ENCODE measurements at places on chromosomes 6 and 20. TPM values are rescaled to one million over a fixed set of nuclear protein-coding genes. Genes with fewer than 3 reads are reported as not detected.

The ARID1B gene
- total RNA-seq, result 81.5 TPM

DNA sequence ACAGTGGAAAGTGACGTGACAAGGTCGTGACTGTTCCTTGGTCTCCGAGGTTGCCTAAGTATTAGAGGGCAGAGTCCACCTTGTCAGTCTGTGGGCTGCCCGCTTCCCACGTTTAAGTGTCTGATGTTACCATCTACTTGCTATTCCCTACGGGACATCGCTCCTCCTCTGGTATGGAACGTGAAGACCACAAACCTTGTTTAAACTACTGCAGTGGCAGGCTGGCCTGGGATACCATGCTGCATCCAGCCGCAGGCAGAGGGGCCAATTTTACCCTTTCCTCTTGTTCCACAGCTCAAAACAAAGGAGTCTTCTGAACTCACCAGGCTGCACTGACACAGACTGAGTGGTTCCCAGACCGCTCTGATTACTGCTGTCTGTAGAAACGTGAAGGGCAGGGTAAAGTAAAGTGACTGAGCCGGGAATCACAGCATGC is 275.9 kb downstream of the FOXC1 start:
- H3K27ac ChIP-seq, result no peak overlapping the region
- H3K4me1 ChIP-seq, result no peaks in the 10 kb centered on the region
- H3K4me3 ChIP-seq, result no peak overlapping the region
- no peaks in the 10 kb centered on the region for H3K27me3 ChIP-seq
- no peak for DNase-seq

DNA sequence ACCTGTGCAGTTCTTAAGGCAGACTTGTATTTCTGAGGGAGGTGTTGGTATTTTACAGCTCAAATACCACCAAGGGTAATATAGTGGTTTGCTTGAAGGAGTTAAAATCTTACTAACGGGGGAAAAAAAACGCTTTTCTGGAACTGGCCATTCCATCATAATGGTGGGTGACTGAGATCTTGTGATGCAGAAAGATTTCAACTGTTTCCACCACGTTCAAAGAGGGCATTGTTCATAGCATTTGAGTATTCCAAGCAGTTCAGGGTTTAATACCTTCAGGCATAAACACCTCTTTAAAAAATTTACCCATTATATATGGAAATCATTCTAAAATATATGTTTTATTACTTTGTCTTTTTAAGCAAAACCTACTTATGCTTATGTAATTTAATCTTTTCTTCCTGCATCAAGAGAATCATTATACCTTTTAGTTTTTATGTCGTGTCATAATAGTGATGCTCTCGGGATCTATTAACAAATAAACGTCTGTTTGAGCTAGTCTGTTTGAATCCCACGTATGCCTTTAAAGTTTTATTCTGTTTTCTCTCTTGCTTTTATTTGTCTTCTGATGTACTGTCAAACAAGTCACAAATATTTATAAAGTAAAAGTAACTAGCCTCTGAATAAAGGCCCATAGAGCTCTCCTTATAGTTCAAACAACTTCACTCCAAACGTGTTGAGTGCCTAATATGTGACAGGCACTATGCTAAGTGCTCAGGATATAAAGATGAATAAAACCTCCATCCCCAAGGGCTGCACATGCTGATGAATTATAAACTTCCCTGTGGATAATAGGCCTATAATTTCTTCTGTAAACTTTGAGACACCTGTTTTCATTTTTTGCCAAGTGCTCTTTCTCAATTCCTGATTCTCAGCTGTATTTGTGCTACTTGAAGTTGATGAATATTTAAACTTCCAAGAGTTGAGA is 298.8 kb upstream of the FERMT1 start:
- H3K27me3 ChIP-seq, result no peaks in the 10 kb centered on the region
- no peaks in the 10 kb centered on the region for H3K36me3 ChIP-seq
- no peak for DNase-seq
- H3K27ac ChIP-seq, result no peak overlapping the region
- no peak overlapping the region for H3K4me3 ChIP-seq
- no peaks in the 10 kb centered on the region for H3K4me1 ChIP-seq

The DLL1 gene
- total RNA-seq, result 0.37 TPM

The WFDC10A gene
- not detected for total RNA-seq

DNA sequence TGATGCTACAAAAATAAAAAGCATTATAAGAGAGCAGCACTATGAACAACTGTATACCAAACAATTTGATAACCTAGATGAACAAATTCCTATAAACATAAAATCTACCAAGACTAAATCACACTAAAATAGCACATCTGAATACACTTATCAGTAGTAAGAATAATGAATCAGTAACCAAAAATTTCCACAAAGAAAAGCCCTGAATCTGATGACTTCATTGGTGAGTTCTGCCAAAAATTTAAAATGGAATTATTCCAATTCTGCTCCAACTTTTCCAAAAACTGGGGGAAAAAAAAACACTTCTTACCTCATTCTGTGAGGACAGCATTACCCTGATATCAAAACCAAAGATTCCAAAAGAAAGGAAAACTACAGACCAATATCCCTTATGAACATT is 206.2 kb downstream of the WDR27 start:
- no peak overlapping the region for H3K27ac ChIP-seq
- DNase-seq, result no peak
- no peaks in the 10 kb centered on the region for H3K4me1 ChIP-seq
- no peaks in the 10 kb centered on the region for H3K36me3 ChIP-seq
- no peak overlapping the region for H3K4me3 ChIP-seq

The RHAG gene
- not detected for total RNA-seq

- H3K4me3 ChIP-seq, result no peak overlapping the region
- peaks cover 46% of the 10 kb centered on the region for H3K27me3 ChIP-seq
- H3K36me3 ChIP-seq, result no peaks in the 10 kb centered on the region
Measured at GRCh38 chr20:50981714-50982048, 23.1 kb downstream of the MOCS3 start.

- peaks cover 28% of the 10 kb centered on the region for H3K4me1 ChIP-seq
- peaks cover 11% of the 10 kb centered on the region for H3K36me3 ChIP-seq
- DNase-seq, result peak; percentile 36
- no peaks in the 10 kb centered on the region for H3K27me3 ChIP-seq
- H3K27ac ChIP-seq, result no peak overlapping the region
Measured at GRCh38 chr20:53611449-53611894, 17.8 kb upstream of the ZNF217 start.

DNA sequence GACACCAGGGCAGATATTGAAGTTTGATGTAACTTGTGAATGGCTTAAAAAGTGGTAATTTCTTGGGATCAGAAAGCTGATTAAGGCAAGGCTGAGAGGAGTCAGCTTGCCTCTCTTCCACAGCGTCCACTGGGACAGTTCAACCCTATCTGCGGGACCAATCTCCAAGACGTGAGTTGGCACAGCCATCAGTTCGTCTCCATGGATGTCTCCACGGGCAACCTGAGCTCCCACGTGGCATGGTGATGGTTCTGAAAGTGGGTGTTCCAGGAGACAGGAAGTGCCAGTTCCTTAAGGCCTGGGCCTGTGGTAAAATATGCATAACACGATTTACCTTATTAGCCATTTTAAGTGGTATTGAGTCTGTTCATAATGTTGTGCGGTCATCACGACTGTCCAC is 67.9 kb upstream of the BHLHE23 start:
- H3K27ac ChIP-seq, result no peak overlapping the region
- no peak for DNase-seq
- no peak overlapping the region for H3K4me3 ChIP-seq
- no peaks in the 10 kb centered on the region for H3K4me1 ChIP-seq

DNA sequence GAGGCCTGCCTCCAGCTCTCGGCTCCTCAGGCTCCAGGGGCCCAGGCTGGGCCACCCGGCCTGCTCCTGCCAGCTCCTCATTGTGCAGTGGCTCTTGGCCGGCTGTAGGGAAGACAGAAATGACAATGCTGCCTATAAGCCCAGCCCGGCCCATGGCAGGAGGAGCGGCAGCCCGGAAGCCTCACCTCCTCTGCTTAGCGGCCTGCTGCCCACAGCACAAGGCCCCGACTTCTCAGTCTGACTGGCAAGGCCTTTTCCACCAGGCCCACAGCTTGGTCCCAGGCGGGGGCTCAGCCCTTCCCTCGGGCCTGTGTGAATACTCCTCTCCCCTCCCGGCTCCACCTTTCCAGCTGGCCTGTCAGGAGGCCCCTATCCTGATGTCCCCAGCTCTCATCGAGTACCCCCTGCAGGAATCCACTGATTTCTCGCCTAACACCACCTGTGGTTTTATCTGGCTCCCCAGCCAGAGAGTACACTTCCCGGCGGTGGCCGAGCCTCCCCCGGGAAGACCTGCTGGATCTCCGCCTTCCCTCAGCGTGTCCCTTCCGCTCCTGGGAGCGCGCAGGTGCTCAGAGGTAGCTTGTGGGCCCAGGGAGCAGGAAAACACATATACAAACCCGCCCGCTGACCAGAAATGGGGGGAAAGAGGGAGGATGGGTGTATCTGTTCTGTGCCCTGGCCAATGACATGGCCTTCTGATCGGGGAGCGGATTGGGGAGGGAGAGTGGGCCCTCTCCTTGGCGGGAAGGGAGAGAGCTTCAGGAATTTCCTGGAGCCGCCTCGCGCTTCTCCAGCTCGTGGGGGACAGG is 963 bp downstream of the DDRGK1 start:
- peaks cover 10% of the 10 kb centered on the region for H3K4me1 ChIP-seq
- peaks cover 19% of the 10 kb centered on the region for H3K36me3 ChIP-seq
- H3K4me3 ChIP-seq, result peak overlapping the region; percentile 87
- DNase-seq, result peak; percentile 76

GRCh38 chr6:45982280-45983036 is 33.2 kb downstream of the CLIC5 start:
- no peak overlapping the region for H3K4me3 ChIP-seq
- H3K27ac ChIP-seq, result no peak overlapping the region

The TRIM38 gene
- 19.0 TPM for total RNA-seq

- DNase-seq, result no peak
- H3K27ac ChIP-seq, result peak overlapping the region; percentile 55
- no peaks in the 10 kb centered on the region for H3K36me3 ChIP-seq
- no peak overlapping the region for H3K4me3 ChIP-seq
- H3K27me3 ChIP-seq, result peaks cover 7% of the 10 kb centered on the region
- H3K4me1 ChIP-seq, result peaks cover 15% of the 10 kb centered on the region
Measured at GRCh38 chr6:47203266-47203937, 106.3 kb downstream of the TNFRSF21 start.

- DNase-seq, result peak; percentile 41
- H3K27ac ChIP-seq, result no peak overlapping the region
- peaks cover 6% of the 10 kb centered on the region for H3K4me1 ChIP-seq
- H3K36me3 ChIP-seq, result peaks cover 8% of the 10 kb centered on the region
Measured at GRCh38 chr6:35703554-35703953, 14.8 kb upstream of the FKBP5 start.

GRCh38 chr6:140379919-140380318 is 1005.5 kb upstream of the CITED2 start:
- no peak overlapping the region for H3K4me3 ChIP-seq
- H3K27ac ChIP-seq, result no peak overlapping the region
- H3K27me3 ChIP-seq, result no peaks in the 10 kb centered on the region
- DNase-seq, result no peak
- H3K4me1 ChIP-seq, result peaks cover 2% of the 10 kb centered on the region

- DNase-seq, result peak; percentile 87
- peaks cover 92% of the 10 kb centered on the region for H3K4me1 ChIP-seq
- H3K4me3 ChIP-seq, result peak within 1 kb of the TSS; percentile 89
- H3K27me3 ChIP-seq, result peaks cover 24% of the 10 kb centered on the region
Measured at GRCh38 chr6:31572041-31572911, at the start of gene LTA. Gene LTA, plus strand, starts transcription at chr6:31572289. Its CDS starts 454 bp downstream, at chr6:31572743.

DNA sequence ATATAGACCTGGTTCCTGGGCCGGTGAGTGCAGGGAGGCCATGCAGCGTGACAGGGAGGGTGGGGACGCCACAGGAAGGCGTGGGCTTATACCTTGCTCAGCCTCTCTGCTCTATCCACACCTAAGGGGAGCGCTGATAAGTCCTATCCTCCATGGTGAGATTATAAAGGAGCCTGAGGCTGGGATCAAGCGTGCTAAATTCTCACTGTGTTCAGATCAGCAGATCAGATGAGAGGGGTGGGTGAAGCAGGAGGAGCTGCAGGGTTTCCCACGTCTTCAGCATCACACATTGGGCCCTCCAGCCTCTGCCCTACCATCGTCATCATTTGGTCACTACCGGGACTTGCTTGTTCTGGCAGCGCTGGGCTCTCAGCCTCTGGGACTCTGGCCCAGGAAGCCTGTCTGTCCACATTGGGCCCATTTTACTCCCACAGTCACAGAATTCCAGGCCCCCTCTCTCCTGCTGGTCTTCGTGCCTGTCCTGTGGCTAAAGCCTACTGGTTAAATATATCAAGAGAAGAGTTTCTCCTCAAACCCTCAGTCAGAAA is 29.1 kb upstream of the PDE10A start:
- H3K4me1 ChIP-seq, result no peaks in the 10 kb centered on the region
- no peaks in the 10 kb centered on the region for H3K27me3 ChIP-seq
- H3K4me3 ChIP-seq, result no peak overlapping the region
- no peak overlapping the region for H3K27ac ChIP-seq
- DNase-seq, result no peak

DNA sequence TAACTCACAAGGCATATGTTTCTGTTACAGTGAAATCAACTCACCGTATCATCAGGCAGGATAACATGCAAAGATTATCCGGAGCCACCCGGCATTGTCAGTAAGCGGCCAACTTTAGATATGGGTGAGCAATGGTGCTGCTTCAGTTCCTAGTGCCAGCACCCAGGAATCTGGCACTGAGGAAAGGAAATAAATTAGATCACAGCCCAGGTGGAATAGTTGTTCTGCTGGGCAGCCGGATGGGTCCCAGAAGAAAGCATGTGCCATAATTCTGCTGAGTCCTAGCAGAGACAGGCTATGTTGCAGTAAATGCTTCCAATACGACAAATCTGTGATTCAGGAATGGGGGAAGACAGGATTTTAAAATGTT is 183.6 kb upstream of the SPTLC3 start:
- no peaks in the 10 kb centered on the region for H3K27me3 ChIP-seq
- no peaks in the 10 kb centered on the region for H3K4me1 ChIP-seq
- no peak for DNase-seq
- H3K4me3 ChIP-seq, result no peak overlapping the region

DNA sequence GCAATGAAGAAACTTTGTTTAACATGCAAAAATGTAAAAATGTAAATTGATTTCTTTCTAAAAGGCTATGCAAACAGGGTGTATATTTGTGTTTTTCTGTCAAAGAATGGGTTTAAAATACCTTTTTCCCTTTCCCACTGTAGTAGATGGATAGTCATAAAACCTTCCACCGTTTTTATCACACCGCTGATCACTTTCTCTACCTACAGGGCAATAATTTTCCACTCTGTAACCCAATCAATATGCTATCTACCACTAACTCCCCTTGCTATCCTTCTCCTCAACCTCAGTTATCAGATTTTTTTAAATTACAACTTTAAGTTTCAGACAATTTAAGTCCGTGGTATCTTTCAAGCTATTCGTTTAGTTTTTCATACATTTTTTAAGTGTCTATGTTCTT is 91.4 kb upstream of the ARID1B start:
- peaks cover 12% of the 10 kb centered on the region for H3K4me1 ChIP-seq
- H3K4me3 ChIP-seq, result peak overlapping the region; percentile 80
- no peaks in the 10 kb centered on the region for H3K36me3 ChIP-seq
- H3K27me3 ChIP-seq, result peaks cover 8% of the 10 kb centered on the region
- no peak for DNase-seq
